ENCODE measurements at places on chromosomes 7 and 10.
A peak's percentile ranks its signal among the peaks of the same experiment; 100 is the strongest.

DNA sequence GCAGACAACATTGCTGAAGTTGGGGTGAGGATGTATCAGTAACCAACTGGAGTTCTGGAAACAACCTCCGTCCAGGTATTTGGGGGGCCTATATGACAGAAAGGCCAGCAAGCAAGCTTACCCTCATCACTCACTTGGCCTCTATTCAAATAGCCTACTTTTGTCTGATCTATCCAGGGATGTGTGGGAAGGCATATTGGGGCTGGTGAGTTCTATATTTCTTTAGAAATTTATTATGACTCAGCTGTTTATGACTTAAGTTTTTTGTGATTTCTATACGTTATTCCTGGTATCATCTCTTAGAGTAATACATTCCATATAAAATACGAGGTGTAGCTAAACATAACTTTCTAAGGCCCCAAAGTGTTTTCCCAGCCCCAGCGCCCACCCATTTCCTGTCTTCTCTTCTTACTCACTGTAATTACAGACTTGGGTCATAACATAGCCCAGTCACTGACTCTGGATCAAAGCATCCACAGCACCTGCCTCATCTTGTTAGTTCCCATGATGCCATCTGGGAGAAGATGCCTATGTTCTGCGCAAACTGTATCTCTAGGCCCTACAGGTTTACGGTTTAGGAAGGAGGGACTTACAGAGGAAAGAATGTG lies 18.1 kb downstream of the GARS1 start:
- no peak for DNase-seq

DNA sequence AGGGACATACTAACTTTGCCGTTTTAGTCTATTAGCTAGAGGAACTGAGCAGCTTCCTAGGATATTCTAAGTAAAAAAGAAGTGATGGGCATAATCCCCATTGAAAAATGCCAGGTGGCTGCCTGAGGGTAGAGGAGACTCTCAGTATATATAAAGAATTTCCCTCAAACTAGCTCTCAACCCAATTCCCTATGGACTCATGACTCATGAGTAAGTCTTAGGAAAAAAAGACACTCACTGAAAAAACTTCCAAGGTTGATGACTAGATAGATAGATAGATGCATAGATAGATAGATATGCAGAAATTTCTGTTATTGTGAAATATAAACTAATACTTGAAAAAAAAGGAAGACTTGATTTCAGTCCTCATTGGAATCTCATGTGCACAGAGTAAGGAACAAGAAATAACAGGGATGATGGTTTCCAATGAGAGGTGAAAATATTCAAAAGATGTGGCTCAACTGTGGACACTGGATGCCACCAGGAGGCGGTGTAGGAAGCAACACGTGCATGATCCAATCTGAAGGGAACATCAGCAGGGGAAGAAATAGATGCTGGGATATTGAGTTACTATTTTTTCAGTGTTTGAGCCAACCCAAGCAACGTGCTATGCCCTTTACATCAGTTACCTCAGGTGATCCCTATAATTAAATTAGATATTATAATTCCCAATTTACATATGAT lies 711.0 kb upstream of the LRRTM3 start:
- no peak for DNase-seq

DNA sequence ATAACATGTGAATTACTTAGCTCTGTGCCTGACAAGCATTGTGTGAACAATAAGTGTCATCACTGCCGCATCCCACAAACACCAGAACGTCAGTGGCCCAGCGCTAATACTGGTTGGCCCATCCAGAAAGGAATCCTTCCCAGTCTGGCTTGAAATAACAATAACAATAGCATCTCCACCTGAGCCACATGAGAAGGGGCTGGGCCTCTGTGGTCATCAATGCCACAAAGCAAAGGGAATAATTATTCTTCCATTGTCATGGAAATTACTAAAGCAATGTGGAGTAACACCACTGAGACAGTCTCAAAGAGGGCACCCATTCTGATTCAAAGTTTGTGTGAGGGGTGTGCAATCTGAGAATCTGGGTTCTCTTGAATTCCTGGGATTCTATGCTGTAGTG lies 105.7 kb upstream of the INHBA start:
- DNase-seq: no peak

DNA sequence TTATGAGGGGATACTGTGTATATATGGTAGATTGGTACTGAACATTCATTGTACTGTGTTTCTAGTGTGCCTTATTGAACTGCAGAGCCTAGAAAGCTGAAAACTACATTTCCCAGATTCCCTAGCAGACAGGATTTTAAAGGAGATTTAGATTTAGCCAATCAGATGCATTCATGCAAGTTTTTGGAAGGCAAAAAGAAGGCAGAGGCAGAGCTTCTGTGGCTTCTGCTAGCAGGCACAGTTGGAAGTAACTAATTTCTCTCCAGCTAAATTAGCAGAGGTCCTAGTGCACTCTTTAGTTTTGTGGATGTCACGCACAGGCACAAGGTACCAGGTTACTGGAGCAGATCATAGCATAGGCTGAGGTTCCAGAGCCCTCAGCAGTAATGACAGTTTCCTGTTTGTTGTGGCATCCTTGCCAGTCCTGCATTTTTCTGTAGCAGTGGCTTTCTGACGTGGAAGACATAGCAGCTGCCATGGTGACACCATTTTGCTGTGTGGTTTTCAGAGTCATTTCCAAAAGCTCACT lies 83.7 kb upstream of the CCDC71L start:
- no peak for DNase-seq

DNA sequence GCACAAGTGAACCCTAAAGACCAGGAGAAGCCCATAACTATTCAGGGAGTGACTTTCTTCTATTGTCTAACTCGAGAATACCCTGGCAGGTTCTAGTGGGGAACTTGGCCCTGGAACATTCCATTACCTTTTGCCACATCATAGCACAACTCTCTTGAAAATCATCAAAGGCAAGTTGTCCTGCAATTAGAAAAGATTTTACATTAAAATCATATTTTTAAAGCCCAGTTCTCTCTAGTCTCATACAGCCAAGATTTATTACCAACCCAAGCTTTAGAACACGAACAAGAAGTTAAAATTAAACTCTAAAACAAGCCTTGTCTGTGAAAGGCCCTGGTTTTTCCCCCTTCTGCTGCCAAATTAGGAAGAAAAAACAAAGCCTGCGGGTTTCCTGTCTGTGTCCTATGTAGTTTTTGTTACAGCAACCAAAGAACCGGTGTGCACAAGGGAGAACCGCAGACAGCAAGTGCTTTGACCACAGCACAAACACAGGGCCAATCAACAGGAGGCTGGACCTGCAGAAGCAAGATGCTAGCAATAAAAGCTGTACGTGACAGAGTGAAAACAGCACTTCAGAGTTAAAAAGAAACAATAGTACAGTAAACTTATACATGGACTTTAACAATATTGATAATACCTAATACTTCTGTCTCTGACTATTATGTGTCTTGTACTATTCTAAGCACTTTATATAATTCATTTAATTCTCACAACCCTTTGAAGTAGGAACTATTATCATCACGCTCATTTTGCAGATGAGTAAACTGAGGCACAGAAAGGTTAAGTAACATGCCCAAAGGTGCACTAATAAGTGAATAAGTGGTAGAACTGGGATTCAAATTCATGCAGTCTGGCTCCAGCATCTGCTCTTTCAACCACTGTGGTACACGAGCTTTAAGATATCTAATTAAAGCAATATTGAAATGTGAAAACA lies 65.8 kb downstream of the STK17A start:
- DNase-seq: peak; percentile 51

- no peak for DNase-seq
Measured at GRCh38 chr7:22607180-22607579, 107.2 kb upstream of the STEAP1B start.

- no peak for DNase-seq
Measured at GRCh38 chr10:111485767-111486166, 408.9 kb downstream of the ADRA2A start.

GRCh38 chr7:3154317-3154716 lies 110.7 kb upstream of the CARD11 start:
- no peak for DNase-seq

- DNase-seq: no peak
Measured at GRCh38 chr7:37092548-37092947, 356.1 kb downstream of the ELMO1 start.

DNA sequence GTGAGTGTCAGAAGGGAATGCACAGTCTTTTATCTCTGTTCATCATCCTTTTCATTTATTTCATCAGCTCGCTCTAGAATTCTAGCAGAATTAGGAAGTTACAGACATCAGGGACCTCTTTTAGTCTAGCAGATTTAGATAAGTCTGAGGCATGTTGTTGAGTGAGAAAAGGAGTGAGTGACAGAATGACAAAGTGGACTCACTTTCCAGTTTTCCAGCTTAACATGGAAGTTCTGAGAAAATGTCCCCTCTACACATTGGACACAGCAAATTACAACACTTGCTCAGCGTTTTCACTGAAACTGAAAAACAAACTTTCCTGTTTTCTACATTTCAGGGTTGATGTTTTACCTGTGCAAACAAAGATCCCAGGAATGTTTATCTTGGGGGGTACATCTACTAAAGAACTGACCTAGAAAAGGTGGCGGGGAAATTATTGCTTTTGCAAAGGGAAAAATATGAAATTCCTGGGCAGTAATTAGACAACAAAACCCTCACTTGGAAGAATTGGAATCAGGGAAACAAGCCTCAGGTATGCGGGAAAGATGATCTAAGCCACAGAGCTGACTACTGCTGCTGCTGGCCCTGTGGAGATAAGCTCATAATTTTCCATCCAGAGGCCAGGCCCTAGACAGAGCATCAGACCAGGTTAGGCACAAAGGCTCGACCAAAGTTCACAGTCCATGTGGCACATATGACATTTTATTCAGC lies 14.6 kb upstream of the CYP3A5 start:
- DNase-seq: no peak

DNA sequence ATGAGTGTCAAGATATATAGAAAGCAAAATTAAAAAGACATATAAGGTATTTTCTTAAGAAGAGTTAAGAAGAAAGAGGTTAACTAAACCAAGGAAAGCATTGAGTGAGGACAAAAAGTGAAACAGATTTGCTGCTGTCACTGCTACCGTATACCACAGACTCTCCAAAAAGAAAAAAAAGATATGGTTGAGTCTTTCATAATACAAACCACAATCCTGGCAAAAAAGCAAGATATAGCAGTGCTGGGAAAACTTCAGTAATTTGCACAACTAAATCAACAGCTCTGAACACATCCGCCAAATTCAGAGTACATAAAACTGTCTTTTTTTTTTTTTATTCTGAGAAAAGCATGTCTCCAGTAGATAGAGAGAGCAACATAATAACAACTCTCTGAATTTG lies 114.7 kb downstream of the ETV1 start:
- no peak for DNase-seq

- peak; percentile 24 for DNase-seq
Measured at GRCh38 chr7:70829221-70830059, 302.5 kb upstream of the GALNT17 start.

Data from activated gamma-delta T cell treated with anti-CD3 and anti-CD28 coated beads, Interleukin-2, amount 50 U/mL, for 16 hours (primary cell).